ENCODE measurements at places on chromosomes 4 and X.
A peak's percentile ranks its signal among the peaks of the same experiment; 100 is the strongest.

DNA sequence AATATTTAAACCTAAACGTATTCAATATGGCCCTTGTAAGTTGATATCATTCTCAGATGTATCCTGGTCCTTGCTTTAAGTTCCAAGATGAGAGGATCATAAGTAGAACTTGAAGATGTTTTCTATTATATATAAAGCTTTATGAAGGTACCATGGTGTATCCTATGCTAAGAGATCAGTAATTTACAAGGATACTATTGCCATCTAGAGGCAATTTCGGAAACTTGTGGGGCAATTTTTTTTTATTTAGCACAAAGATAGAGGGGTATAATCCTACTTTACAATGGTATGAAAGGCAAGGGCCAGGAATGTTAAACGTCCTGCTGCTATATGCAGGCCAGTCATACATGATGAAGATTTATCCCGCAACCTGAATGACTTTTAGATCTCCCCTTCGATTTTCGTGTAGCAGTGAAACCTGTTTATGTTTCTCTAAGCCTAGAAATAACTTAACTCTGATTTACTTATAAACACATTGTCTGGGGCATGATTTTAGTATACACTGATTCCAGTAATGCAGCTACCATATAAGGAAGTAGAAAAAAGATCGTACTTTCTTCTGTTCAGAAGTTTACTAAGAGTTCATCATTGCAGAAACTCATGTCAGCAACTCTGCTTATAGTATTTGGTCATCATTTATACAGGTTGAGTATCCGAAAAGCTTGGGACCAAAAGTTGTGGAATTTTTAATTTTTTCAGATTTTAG, 2.6 kb downstream of the SLC25A31 start:
- DNase-seq, result peak; percentile 7

- no peak for DNase-seq
Measured at GRCh38 chr4:121233982-121234381, 69.9 kb upstream of the TNIP3 start.

- DNase-seq, result no peak
Measured at GRCh38 chr4:127403471-127404084, 229.2 kb upstream of the INTU start.

DNA sequence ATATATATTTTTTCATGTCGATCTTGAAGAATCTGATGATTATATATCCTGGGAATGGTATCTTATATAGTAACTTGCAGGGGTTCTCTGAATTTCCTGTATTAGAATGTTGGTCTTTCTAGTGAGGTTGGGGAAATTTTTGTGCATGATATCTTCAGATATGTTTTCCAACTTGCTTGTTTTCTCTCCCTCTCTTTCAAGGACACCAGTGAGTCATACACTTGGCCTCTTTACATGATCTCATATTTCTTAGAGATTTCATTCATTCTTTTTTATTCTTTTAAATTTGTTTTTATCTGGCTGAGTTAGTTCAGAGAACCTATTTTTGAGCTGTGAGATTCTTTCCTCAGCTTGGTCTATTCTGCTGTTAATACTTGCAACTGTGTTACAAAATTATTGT, 27.2 kb upstream of the C4orf17 start:
- no peak for DNase-seq

- DNase-seq, result no peak
Measured at GRCh38 chr4:127370604-127371003, 262.2 kb upstream of the INTU start.

- no peak for DNase-seq
Measured at GRCh38 chrX:38127961-38128360, 92.7 kb downstream of the SRPX start.

DNA sequence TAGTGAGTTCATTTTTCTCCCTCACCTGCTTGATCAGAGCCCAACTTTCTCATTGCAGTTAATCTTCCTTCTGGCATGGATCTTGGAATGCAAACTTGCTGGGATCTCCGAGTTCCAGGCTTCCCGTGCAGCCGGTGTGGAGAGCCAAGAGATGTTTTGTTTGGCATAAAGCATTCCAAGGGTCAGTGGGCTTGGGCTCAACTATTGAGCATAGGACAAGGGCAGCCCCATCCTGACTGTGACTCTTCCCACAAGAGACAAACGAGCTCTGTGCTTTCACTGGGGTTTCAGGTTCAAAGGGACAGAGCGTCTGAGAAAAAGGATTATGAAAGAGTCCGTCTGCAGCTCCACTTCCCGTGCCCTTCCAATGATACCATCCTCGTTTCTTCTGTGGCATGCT, 10.5 kb downstream of the TLR7 start:
- no peak for DNase-seq

All from NCI-H1930 (cell line).